Kidney (tissue), 22 donors: ENCODE measurements at places on chromosomes 4 and X.

- DNase-seq = no peak
Observed at GRCh38 chrX:29478336-29479069, 736.9 kb upstream of the MAGEB2 start.

DNA sequence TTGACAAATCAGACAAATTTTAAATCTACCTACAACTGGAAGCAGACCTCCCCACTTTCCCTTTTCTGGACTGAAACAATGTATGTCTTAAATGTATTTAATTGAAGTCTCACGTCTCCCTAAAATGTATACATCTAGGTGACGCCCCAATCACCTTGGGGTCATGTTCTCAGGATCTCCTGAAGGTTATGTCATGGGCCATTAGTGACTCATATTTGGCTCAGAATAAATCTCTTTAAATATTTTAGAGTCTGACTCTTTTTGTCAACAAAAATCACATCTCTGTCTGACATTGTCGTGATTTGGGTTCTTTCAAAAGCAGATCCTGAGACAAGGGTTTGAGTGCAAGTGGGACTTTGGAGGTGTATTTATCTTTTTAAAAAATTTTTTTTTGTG, 26.2 kb upstream of the BOD1L1 start:
- DNase-seq = no peak

DNA sequence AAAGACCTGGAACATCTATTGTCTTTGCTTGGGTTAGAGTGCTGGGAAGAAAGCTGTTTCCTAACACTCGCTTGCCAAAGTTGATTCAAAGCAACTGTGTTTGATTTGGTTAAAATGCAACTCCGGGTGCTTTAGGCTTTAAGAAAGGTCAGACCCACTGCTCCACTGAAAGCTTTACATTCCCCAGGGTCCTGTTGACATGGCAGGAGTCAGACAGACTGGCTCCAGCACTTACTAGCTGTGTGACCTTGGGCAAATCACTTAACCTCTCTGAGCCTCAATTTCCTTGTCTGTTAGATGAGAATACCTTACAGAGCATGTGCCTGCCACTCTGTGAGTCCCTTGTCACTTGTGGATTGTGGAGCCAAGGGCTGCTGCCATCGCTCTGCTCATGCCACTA, 39.0 kb downstream of the DGKK start:
- no peak for DNase-seq

- DNase-seq = peak; percentile 22
Observed at GRCh38 chrX:31872007-31872406, 800.2 kb upstream of the FTHL17 start.

DNA sequence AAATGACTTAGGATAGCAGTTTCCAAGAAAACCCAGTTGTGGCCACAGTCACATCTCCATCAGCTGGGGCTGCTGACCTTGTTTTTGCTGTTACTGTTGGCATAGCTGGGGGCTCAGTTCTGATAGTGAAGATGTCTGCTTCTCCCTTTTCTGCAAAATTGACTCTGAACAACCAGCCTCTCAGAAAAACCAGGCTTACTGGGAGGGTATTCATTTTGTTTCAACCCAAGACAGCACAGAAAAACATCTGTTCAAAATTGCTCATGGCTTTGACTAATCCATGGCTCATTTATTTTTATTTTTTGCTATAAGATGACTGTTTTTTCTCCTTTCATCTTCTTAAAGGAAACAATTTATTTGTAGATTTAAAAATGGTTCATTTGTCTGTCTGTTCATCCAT, 53.1 kb downstream of the RASL11B start:
- DNase-seq = no peak

DNA sequence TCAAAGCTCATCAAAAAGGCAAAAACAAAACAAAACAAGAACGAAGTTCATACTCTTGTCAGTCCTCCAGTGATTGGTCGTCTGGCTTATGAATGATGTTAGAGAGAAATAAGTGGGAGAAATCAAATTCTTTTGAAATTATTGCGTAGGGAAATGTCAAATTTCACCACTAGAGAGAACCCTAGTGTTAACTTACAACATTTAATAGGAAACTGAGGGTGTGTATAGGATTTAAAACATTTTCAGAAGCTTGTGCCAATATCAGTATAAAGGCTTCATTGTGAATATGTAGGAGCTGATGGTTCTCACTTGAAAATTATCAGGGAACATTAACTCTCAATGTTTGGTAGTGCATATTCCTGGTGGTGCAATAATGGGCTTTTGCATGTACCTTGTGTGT, 17.4 kb downstream of the ADH6 start:
- DNase-seq = no peak

DNA sequence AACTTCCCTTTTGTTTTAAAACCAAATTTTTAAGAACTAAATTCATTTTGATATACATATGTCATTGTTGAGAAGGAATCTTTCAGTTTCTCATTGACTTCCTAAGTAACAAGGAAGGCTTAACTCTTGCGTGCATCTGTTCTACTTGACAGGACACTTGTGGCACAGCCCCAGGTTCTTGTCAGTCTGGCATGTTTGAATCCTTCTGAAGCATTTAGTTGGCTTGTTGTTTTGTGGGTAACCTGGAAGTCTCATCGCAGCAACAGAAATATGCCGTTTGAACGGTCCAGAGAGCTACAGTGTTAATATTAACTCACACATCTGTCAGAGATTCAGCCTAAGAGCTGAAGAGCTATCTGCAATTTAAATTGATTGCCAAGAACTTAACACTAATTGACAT, 76.0 kb downstream of the GLRA3 start:
- no peak for DNase-seq

DNA sequence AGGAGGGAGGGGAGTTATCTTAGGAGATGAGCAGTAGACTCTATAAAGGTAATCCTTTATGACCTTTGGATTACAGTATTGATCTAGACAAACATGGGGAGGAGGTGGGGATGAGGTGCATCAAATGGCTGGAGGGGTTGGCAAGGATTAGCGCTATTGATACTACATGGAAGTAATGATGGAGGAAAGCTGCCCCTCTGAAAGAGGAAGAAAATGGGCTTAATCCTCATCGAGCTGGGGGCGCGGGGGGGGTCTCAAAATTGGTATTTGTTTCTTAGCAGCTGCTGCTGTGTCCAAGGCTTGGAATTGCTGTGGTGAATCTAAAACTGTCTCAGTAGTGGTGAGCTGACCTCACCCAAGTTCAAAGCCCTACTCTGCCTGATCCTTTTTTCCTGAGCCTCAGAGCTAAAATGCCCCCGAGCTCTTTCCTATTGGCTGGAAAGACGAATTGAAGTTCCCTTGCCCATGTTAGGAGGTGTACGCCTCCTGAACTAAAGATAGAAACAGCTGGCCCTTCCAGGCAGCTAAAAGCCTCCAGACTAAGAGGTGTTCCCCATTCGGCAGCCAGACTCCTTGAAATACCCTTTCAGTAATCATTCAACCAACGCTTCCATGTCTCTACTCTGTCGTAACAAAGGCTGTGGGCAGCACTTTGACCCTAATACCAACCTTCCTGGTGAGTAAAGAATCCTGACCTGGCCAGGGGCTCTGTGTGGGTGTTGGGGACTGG, at the start of gene ITGB1BP2:
ITGB1BP2 (plus strand) TSS at position 556 of the 730 bp plus-strand sequence; CDS start at position 613, 57 bp downstream.
- no peak for DNase-seq

GRCh38 chr4:176150356-176150682, 45.1 kb downstream of the SPATA4 start:
- no peak for DNase-seq

DNA sequence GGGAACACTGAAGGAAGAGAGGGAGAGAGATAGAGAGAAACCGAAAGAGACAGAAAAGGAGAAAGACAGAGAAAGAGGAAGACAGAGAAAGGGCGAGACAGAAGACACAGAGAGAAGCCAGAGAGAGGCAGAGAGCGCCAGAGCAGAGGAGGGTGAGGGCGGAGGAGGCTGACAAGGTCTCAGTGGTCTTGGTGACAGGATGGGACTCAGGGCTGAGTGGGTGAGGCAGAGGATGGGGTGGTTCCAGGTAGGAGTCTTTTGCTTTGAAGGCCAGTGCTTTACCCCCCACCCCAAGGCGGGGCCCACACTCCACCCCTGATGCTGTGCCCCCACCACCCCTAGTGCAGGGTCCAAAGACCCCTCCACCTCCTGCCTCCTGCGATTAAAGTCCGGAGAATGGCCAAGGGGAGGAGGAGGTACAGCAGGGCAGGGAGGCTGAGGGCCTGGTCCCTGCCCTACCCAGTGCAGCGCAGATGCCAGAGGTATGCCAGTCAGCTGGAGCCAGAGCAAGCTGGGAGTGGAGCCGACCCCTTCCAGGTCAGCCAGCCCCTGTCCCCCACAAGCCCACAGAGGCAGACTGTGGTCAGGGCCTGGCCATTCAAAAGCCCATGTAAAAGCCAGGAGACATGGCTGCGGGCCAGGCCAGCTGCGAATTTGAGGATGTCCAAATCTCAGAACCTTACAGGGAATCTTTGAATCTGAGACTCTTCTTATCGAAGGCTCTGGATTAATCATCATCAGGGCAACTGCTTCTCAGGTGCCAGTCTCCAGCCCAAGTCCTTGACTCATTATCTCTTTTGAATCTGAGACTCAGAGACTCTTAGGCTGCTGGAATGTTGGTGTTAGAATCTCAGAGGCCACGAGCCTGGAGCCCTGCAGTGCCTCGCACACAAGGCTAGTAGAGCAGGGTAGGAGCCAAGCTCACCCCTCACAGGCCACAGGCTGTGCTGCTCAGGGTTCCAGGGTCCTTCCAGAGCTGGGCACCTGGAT, 758 bp downstream of the IQSEC2 start:
- DNase-seq = no peak

GRCh38 chrX:72084114-72084513, 47.6 kb downstream of the RTL5 start:
- DNase-seq = no peak

- no peak for DNase-seq
Observed at GRCh38 chr4:815464-816146, 10.3 kb downstream of the CPLX1 start.

GRCh38 chr4:147954850-147955249, 223.0 kb downstream of the ARHGAP10 start:
- no peak for DNase-seq

DNA sequence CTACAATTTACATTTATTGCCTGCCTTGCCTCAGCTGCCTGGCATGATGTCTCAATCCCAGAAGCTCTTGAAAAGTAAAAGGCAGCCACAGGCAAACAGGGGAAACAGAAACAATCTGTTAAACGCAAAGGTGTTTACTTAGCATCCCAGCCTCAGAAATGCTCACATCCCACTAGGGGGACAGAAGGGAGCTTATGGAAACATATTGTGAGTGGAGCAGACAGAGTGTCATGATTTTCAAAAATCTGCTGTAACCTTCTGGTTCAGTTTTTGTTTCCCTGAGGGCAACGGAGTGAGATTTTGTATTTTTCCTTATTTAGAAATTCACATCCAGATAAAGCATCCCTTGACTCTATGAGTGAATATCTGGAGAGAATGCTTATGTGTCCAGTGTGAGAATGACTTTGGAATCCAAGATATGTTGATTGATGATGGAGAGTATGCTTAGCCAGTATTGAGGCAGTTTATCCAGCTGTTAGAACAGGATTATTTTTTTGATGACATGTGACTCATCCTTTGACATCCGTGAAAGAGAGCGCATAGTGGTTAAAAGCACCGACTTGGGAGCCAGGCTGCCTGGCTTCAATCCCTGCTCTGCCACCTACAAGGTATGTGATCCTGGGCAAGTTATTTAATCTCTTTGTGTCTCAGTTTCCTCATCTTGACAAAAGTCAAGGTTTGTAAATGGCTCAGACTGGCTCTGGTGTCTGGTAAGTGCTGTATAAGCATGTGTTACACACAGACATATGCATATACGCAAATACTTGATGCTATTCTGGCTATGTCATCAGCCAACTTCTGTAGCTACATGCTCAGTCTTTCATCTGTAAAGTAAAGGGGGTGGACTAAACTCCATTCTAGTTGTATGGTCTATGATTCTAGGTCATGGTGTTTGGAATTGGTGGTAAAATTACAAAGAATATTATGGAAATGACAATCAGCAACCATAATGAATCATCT, 381.2 kb downstream of the RAPGEF2 start:
- DNase-seq = no peak

GRCh38 chr4:15024386-15024785, 22.1 kb downstream of the CPEB2 start:
- no peak for DNase-seq

DNA sequence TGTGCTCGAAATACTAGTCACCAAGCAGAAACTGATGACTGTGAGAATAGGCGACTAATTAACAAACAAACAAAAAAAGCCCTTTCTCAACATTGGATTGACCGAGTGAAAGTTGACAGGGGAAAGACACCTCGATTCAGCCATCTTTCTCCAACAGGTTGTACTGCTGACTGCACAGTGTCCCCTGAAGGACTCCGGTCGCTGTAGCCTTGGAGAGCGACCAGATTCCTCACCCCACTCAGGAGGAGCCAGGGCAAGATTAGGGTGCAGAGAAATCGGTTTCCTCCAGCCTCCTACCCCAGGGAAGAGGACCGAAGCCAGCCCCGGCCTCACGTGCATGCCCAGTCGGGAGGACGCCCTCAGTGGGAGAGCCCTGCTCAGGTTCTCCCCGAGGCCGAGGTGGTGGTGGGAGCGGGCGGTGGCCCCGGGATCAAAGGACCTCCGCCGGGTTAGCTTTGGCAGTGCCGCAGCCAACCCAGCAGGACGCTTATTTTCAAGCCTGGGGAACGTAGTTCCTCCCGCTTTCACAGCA, 1.1 kb upstream of the RAP1GDS1 start:
- peak; percentile 83 for DNase-seq

- no peak for DNase-seq
Observed at GRCh38 chr4:10506077-10506476, 48.9 kb upstream of the ZNF518B start.

- no peak for DNase-seq
Observed at GRCh38 chrX:7076245-7076661, 71.3 kb upstream of the STS start.

GRCh38 chrX:112668476-112669409, 11.0 kb downstream of the LHFPL1 start:
- no peak for DNase-seq

DNA sequence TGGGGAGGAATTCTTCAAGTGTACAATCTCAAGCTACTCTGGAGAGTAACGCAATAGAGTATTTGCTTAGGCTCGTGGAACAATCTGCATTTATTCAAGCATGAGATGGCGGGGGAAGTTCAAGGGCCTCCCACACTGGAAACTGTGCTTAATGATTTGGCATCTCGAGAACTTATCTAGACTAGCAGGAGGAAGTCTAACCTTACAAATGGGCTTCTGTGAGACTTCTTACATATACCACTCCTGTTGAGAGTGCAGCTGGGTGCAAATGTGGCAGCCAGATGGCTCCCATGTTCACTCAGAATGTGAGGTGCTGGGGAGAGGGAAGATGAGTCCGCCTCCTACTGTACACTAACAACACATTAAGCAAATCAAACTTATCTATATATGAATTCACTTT, 29.3 kb upstream of the PTPN13 start:
- no peak for DNase-seq

- no peak for DNase-seq
Observed at GRCh38 chr4:10276152-10276551, 159.6 kb upstream of the WDR1 start.
